ENCODE measurements at places on chromosomes 5 and 9. TPM values are rescaled to one million over a fixed set of nuclear protein-coding genes. Genes with fewer than 3 reads are reported as not detected.

The PCDHB3 gene
- 0.29 TPM for total RNA-seq

The TPM2 gene
- 967 TPM for total RNA-seq

The ADRA1B gene
- not detected for total RNA-seq

The PCDHB6 gene
- not detected for total RNA-seq

The HTR4 gene
- total RNA-seq, result not detected
